ENCODE measurements at places on chromosomes 2 and 18. TPM values are rescaled to one million over a fixed set of nuclear protein-coding genes. Genes with fewer than 3 reads are reported as not detected.
A peak's percentile ranks its signal among the peaks of the same experiment; 100 is the strongest.

DNA sequence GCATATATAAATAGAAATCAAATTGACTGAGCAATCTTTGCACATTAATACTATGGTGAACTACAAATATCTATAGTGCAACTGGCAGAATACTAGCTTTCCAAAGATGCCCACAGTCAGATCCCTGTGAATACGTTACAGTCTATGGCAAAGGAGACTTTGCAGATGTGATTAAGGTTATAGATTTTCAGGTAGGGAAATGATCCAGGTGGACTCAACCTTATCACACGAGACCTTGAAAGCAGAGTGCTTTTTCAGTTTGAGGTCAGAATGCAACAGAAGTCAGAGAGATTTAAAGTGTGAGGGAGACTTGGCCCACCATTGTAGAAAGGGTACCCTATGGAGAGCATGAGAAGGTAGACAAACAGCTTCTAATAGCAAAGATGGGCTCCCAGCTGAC, 122.6 kb downstream of the TRIB2 start:
- no peaks in the 10 kb centered on the region for H3K36me3 ChIP-seq
- H3K4me3 ChIP-seq: no peak overlapping the region
- no peaks in the 10 kb centered on the region for H3K27me3 ChIP-seq

DNA sequence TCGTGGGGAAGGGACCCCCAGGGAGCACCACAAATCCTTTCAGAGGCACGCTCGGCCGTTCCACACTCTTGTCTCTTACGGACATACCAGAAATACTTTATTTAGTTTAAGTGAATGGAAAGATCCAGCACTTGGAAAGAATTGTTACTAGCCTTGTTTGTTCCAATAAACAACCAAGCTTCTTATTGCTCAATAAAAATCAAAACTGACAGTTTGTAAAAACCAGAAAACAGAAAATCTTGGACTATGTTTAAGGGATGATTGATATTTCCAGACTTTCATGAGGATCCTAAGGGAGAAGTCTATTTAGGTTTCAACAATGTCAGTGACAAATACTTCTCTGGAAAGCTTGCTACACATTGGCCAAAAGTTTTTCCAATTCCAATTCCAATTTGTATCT, 31.6 kb upstream of the CCBE1 start:
- H3K4me3 ChIP-seq: no peak overlapping the region
- H3K27ac ChIP-seq: no peak overlapping the region
- DNase-seq: no peak

DNA sequence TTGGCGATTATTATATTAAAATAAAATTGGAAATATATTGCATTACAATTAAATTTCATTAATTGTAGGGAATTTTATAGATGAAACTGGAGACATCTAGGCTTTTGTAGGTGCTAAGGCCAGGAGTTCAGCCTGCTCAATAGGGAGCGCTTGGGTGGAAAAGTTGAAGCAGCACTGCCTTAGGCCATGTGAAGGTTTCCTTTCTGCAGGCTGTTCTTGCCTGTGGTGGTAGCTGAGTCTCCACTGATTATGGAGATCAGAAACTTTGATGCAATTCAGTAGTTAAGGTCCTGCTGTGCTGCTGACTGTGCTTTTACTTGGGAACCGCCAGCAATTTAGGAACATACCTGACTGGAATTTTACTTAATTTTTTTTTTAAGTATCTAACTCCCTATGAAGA, 179.9 kb upstream of the BOD1L2 start:
- no peak overlapping the region for H3K4me3 ChIP-seq
- H3K36me3 ChIP-seq: no peaks in the 10 kb centered on the region
- no peak for DNase-seq
- H3K27ac ChIP-seq: no peak overlapping the region

DNA sequence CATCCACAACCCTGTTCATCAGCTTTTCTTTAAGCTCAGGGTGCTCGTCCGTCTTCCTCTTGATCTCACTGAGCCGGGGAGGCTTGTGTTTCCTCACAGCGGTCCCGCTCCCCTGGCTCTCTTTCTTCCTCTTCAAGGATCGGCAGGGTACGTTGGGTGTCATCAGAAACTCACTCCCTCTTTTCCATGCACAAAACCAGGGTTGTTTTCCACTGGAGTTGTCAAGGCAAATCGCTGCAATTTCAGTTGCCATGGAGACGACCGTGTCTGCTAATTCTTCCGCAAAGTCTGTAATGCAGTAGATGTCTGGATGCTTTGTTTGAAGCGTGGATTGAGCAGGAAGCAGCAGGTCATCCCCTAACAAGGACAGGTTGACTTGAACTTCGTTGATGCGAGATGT, 146.4 kb downstream of the DAW1 start:
- no peak overlapping the region for H3K4me3 ChIP-seq
- H3K36me3 ChIP-seq: no peaks in the 10 kb centered on the region
- no peaks in the 10 kb centered on the region for H3K4me1 ChIP-seq
- no peaks in the 10 kb centered on the region for H3K27me3 ChIP-seq
- DNase-seq: no peak
- H3K27ac ChIP-seq: no peak overlapping the region

GRCh38 chr2:230942920-230943896, 18.2 kb upstream of the GPR55 start:
- H3K4me1 ChIP-seq: no peaks in the 10 kb centered on the region
- no peaks in the 10 kb centered on the region for H3K36me3 ChIP-seq
- H3K27ac ChIP-seq: no peak overlapping the region
- peak; percentile 5 for DNase-seq

GRCh38 chr2:202014318-202014717, 19.3 kb upstream of the FZD7 start:
- peaks cover 3% of the 10 kb centered on the region for H3K4me1 ChIP-seq
- H3K4me3 ChIP-seq: no peak overlapping the region
- no peak overlapping the region for H3K27ac ChIP-seq
- H3K36me3 ChIP-seq: no peaks in the 10 kb centered on the region
- peak; percentile 23 for DNase-seq

DNA sequence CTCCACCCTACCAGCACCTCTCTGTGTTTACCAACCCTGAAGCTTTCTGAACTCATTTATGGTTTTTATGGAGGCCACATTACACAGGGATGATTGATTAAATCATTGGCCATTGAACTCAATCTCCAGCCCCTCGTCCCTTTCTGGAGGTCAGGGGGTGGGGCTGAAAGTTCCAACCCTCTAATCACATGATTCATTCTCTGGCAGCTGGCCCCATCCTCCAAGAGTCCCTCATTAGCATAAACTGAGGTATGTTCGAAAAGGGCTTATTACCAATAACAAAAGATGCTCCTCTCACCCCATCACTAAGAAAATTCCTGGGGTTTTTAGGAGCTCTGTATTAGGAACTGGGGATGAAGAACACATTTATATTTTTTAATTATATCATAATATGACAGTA, 92.3 kb downstream of the DIS3L2 start:
- H3K4me3 ChIP-seq: no peak overlapping the region
- H3K36me3 ChIP-seq: no peaks in the 10 kb centered on the region
- DNase-seq: no peak
- H3K27me3 ChIP-seq: no peaks in the 10 kb centered on the region
- H3K27ac ChIP-seq: no peak overlapping the region

- no peaks in the 10 kb centered on the region for H3K36me3 ChIP-seq
- H3K27ac ChIP-seq: no peak overlapping the region
- H3K4me3 ChIP-seq: no peak overlapping the region
- DNase-seq: no peak
- H3K4me1 ChIP-seq: no peaks in the 10 kb centered on the region
Observed at GRCh38 chr2:142981756-142982155, 104.3 kb downstream of the KYNU start.

DNA sequence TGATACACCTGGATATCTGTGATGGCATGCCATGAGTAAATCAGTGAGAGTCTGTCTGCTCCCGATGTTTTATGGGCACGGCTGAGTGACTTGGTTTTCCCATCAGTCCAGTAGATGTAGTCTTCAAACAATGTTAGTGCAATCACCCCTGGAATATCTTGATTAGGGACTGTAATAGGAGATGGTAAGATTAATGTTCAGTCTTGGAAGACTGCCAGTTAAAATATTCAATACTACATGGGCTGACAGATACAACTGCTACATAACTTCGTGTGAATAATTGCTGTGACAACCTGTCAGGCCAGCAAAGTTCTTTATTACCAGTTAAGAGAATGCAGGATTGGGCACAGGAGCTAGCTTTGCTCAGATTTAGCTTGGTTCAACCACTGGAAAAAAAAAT, 1673.3 kb downstream of the LRP1B start:
- no peak for DNase-seq
- H3K27me3 ChIP-seq: no peaks in the 10 kb centered on the region
- H3K4me1 ChIP-seq: no peaks in the 10 kb centered on the region
- H3K4me3 ChIP-seq: no peak overlapping the region

DNA sequence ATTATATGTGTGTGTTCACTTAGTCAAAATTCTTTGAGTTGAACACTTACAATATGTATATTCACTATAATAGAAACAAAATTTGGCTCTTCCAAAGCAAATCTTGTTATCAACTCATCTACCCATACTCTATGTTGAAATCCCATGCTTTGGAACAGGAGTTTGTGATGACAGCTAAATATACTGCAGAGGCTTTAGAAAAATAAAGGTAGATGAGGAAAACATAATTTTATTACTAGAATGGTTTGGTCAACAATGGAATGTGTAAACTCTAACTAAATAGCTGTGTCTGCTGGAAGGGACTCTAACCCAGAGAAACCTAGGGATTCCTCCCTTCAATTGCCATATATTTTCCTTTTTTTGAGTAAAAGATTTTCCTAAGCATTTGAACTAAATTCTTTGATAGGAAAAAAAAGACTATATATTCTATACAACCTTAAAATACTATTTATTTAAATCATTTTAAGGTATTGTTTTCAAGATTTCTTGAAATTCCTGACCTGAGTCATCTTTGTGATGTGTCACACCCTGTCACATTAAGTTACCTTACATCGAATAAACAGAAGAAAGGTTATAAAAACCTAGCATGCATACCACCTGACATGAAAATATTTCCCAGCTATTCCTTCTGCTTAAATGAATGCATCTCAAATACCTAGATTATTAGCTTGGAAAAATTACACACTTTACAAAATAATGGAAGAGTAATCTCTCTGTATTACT, 175.5 kb downstream of the OTX1 start:
- H3K4me3 ChIP-seq: no peak overlapping the region
- DNase-seq: no peak
- H3K36me3 ChIP-seq: no peaks in the 10 kb centered on the region
- no peak overlapping the region for H3K27ac ChIP-seq

DNA sequence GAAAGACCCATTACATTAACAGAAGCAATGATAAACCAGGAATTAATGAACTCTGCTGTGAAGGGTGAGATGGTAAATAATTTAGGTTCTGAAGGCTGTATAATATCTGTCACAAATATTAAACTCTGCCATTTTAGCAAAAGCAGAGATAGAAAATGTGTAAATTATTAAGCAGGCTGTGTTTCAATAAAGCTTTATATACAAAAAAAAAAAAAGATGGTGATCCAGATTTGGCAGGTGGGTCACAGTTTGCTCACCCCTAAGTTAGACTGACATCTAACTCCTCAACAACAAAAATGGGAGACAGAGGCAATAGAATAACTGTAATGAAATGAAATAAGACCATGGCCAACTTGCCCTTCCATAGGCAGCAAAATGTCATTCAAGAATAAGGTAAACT, 157.3 kb upstream of the FANCL start:
- no peaks in the 10 kb centered on the region for H3K27me3 ChIP-seq
- H3K4me3 ChIP-seq: no peak overlapping the region
- no peak overlapping the region for H3K27ac ChIP-seq
- no peaks in the 10 kb centered on the region for H3K4me1 ChIP-seq

GRCh38 chr18:55265984-55266383, 306.7 kb upstream of the CCDC68 start:
- DNase-seq: peak; percentile 71
- H3K4me1 ChIP-seq: peaks cover 2% of the 10 kb centered on the region
- no peaks in the 10 kb centered on the region for H3K27me3 ChIP-seq
- peaks cover 4% of the 10 kb centered on the region for H3K36me3 ChIP-seq

DNA sequence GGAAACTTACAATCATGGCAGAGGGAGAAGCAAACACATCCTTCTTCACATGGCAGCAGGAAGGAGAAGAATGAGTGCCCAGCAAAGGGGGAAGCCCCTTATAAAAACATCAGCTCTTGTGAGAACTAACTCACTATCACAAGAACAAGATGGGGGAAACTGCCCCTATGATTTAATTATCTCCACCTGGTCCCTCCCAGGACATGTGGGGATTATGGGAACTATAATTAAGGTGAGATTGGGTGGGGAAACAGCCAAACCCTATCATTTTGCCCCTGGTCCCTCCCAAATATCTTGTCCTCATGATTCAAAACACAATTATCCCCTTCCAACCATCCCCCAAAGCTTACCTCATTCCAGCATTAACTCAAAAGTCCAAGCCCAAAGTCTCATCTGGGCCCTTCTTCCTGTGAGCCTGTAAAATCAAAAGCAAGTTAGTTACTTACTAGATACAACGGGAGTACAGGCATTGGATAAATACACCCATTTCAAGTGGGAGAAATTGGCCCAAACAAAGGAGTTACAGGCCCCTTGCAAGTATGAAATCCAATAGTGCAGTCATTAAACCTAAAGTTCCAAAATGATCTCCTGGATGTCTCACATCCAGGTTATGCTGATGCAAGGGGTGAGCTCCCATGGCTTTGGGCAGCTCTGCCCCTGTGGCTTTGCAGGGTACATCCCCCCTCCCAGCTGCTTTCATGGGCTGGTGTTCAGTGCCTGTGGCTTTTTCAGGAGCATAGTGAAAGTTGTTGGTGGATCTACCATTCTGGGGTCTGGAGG, 122.3 kb downstream of the MYCN start:
- no peaks in the 10 kb centered on the region for H3K4me1 ChIP-seq
- H3K36me3 ChIP-seq: no peaks in the 10 kb centered on the region
- H3K27me3 ChIP-seq: no peaks in the 10 kb centered on the region
- H3K27ac ChIP-seq: no peak overlapping the region
- no peak for DNase-seq
- no peak overlapping the region for H3K4me3 ChIP-seq

- H3K27me3 ChIP-seq: no peaks in the 10 kb centered on the region
- H3K36me3 ChIP-seq: no peaks in the 10 kb centered on the region
- no peak overlapping the region for H3K4me3 ChIP-seq
- H3K27ac ChIP-seq: no peak overlapping the region
- no peak for DNase-seq
Observed at GRCh38 chr2:210635257-210635656, 78.9 kb downstream of the CPS1 start.

The PPM1B gene
- polyA plus RNA-seq: 25.8 TPM

The MAB21L4 gene
- polyA plus RNA-seq: not detected

The COPS7B gene
- 44.8 TPM for polyA plus RNA-seq

The GULP1 gene
- 53.1 TPM for polyA plus RNA-seq

The KIAA2012 gene
- 0.09 TPM for polyA plus RNA-seq

The ACVR1C gene
- polyA plus RNA-seq: 0.35 TPM

The REG1B gene
- not detected for polyA plus RNA-seq

The MAPK4 gene
- not detected for polyA plus RNA-seq

The NLRC4 gene
- not detected for polyA plus RNA-seq

The STARD7 gene
- polyA plus RNA-seq: 109 TPM
